ENCODE measurements at places on chromosomes 6 and 20. TPM values are rescaled to one million over a fixed set of nuclear protein-coding genes. Genes with fewer than 3 reads are reported as not detected.

AVP gene
- total RNA-seq = not detected

TBXT gene
- total RNA-seq = not detected

NOL7 gene
- total RNA-seq = 65.1 TPM

GRCh38 chr6:18142591-18142861, 12.4 kb downstream of the TPMT start:
- DNase-seq = no peak

DNA sequence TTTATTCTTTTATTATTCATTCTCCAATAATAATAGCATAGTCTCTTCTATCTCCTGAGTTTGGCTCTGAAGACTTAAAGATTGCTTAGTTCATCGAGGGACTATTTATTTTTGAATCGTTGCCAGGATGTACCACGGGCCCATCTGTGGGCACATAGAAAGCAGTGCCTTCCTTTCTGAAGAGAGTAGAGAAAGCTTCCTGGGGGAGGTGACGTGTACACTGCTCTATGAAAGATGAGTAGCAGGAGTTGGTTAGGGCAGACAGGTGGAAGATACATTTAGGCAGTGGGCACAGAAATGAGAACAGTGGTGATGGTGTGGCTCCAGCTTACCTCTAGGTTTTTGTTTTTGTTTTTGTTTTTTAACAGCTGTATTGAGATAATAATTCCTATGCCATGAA, 98.4 kb downstream of the CDKAL1 start:
- no peak for DNase-seq

GRCh38 chr6:149860834-149861602, 3.1 kb downstream of the LRP11 start:
- no peak for DNase-seq

DNA sequence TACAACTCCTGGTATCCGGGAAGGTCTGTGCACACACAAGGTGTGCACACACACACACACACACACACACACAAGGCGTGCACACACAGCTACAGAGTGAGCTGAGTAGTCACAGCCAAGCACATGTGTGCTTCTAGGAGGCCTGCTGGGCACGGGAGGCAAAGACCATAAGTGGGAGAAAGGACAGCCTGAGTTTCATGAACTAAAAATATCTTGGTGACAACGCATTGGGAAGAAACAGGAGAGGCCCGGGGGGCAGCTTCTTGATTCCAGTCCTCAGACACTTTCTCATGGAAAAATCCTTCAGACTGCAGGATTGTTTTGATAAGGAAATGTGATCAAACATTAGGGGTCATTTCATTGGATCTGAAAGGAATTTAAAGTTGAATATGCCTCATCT, 2.6 kb downstream of the TRAF3IP2 start:
- DNase-seq = peak; percentile 75

All from kidney (tissue), 22 donors.